LoVo (cell line): ENCODE measurements at places on chromosomes 16 and 17.

- no peak for DNase-seq
Measured at GRCh38 chr17:69908626-69909368, 166.2 kb upstream of the KCNJ16 start.

- DNase-seq, result no peak
Measured at GRCh38 chr16:65106757-65107156, 15.1 kb downstream of the CDH11 start.

DNA sequence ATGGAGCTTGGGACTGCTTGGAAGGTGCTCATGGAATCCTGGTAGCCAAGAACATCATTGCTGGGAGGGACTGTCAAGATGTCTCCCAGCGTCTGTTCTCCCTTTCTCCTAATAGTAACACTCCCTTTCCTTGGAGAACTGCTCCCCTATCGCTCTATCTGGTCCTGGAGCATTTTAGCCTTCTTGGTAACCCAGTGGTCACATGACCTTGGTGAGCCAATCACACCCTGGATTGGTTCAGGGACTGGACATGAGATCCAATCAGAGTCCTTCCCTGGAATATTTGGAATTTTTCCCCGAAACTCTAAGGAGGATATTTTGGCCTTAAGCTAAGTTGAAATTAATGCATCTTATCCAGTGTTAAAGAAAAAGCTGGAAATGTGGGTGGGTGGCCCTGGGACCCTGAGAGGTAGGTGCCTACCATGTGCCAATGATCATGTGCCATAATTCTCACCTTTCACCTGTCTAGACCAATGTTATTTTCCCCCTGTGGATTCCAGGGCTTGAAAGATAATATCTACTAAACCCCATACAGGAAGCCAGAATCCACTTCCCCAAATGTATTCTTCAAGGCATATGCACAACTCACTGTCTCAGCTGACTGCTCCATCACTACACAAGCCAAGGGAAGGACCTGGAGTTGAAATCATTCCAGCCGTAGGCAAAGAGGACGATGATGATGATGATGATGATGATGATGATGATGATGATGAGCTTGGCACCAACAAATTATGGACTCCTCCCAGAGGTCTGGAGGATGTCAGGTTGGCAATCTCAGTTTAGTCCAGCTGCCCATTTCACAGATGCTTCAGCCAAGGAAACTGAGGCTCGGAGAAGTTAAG lies 193.2 kb downstream of the RAB11FIP4 start:
- DNase-seq, result no peak

GRCh38 chr16:27291722-27292240 lies 22.0 kb upstream of the IL4R start:
- DNase-seq, result no peak

DNA sequence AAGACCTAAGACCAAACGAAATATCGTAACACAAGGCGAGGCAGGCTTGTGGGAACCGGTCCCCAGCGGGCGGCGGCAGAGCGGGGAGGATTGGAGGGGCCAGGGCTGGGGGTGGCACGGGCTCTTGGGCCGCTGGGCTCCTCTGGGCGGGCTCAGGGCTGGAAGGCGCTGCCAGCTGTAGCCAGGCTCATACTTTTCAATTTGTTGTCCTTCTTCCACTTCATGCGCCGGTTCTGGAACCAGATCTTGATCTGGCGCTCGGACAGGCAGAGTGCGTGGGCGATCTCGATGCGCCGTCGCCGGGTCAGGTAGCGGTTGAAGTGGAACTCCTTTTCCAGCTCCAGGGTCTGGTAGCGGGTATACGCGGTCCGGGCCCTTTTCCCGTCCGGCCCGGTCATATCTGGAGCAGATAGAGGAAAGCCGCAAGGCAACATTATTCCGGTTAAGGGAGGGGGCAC lies 1.5 kb downstream of the HOXB5 start:
- DNase-seq, result no peak
